ENCODE measurements at places on chromosomes 6 and 20.

DNA sequence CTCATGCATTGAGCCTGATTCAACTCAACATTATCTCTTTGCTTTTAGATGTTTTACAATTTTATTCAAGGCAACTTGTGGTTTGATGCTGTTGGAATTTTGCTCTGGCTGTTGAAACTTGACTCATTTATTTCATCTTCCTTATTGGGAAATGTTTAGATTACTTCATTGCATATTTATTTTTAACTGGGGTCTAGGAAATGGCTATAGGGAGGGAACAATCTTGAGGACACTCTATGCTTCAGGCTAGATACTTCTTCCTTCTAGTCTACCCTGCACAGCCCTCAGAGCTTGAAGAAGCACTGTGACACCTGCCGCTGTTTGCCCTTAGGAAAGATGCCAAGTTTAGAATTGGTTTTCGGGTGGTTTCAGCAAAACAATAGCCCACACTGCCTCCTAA, 183.4 kb downstream of the ADGRG6 start:
- DNase-seq = peak; percentile 6

- DNase-seq = no peak
Observed at GRCh38 chr6:2914318-2914660, 11.2 kb upstream of the SERPINB9 start.

DNA sequence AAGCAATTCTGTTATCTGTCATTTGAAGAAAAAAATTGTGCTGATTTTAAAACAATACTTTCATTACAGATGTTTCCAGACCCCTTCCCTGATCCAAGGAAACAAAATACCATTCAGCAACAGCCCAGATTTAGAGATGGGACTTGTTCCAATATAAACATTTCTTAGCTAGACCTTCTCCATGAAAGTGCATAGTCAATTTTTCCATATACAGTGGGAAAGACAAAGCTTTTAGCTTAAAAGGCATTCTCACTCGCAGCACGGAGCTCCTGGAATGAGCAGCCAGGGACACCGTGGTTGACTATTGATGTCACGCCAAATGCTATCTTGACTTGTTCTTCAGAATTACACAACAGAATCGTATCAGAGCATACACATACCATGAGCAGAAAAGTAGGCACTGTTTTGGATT, 21.5 kb downstream of the LAMA4 start:
- DNase-seq = peak; percentile 93

- DNase-seq = peak; percentile 55
Observed at GRCh38 chr20:62914970-62915457, 11.3 kb downstream of the DIDO1 start.

- DNase-seq = peak; percentile 7
Observed at GRCh38 chr20:46255440-46256104, 52.7 kb downstream of the CDH22 start.

GRCh38 chr6:155001482-155001881, 6.4 kb downstream of the TIAM2 start:
- DNase-seq = peak; percentile 74

DNA sequence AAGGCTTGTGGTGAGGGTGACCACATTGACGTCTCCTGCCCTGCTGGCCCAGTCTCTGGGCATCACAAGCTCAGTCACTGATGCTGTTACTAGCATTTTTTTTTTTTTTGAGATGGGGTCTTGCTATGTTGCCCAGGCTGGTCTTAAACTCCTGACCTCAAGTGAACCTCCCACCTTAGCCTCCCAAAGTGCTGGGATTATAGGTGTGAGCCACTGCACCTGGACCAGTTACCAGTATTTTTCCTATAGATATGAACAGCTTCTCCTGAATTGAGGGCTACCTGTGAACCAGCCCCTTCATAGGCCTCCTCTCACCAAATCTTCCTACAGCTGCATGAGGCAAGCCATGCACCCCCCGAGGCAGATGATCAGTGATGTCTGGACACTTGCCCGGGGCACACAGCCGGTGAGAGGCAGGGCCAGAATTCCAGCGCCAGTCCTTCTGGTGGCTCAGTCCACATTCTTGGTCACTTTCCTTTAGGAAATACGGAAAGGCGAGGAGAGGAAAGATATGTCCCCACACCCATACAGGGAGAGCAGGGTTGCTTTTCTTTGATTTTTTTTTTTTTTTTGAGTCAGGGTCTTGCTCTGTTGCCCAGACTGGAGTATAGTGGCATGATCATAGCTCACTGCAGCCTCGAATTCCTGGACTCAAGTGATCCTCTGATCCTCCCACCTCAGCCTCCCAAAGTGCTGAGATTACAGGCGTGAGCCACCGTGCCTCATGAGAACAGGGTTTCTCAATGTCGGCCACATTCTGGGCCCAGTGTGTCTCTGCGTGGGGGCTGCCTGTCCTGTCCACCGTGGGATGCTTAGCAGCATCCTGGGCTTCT, 50.7 kb downstream of the UBE2V1 start:
- DNase-seq = no peak

GRCh38 chr20:50921803-50922501, 9.3 kb downstream of the ADNP start:
- no peak for DNase-seq

DNA sequence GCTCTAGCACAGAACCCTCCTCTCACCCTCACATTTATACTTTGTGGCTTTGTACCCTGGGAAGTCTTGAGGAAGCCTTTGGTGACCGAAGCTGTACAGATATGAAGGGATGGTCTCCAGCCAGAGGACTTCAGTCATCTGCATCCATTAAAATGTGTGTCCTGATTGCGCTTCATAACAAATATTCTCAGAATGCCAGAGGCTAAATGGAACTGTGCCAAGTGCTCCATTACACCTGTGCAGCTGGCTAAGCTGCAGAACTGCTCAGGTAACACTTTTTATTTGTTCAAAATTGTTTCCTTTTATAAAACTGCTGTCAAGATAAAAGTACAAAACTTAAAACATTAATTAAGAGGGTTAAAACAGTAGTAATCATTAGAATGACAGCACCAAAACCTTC, 22.3 kb downstream of the TPBG start:
- no peak for DNase-seq

DNA sequence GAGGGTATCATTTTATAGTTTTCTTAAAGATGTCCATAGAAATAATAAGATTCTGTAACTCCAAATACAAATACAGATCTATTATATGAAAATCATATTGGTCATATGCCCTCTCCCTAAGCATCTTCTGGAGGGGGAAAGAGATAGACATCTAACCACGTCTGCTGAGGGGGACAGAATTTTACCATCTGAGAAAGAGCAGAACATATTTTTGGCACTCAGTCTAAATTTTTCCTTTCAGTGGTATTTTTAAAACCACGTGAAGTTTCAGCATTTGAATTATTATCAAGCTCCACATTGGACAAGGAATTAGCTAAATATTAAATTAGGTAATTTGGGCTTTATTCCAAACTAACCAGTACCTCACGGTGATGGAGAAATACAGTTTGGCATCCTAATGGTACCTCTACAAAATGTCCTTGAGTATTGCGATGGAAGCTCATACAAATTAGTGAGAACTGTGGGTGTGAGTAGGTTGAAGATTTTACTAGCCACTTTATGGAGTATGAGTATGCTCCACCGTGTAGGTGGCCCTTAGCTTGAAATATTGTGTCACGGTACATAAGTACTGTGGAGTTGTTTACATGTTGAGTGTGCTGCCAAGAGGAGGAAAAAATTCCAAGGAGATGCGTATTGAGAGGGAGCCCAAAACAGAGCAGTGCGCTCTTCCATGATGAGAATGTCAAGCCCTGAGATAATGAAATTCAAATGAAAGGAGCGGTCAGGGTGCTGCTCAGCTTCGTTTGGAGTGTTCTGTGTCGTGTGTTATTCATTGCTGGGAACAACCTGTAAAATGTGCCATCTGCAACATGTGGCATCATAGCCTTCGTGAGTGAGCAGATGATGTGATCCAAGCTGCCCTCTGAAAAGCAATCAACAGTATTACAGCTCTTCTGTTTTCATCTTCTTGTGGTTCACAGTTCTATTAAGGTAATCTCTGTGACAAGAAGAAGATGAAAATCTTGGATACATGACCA, 48.4 kb upstream of the PHACTR2 start:
- DNase-seq = no peak

DNA sequence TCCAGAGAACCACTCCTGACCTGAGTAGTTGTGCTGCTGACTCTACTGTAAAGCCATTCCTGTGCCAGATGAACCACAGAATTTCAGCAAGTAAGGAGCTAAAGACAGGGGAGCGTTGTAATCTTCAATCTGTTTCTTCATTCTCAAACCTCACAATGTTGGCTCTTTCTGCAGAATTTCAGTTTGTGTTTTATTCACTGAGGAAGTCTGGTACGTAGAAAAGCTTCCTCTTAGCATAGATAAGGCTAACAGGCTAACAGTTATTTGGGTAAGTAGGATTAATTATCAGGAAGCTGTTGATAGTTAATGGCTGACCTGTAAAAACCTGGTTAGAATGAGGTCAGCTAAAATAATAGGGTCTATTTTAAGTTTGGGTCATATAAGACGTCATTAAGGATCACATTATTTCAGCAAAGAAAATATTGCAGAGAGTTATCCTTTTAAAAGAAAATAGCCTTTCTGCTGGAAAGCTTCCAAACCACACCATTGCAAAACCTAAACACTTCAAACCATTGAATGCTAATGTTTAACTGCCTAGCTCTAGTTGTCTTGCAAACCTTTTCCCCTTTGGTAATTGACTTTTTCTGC, 14.1 kb upstream of the TENT5A start:
- DNase-seq = peak; percentile 97

GRCh38 chr6:139778106-139778505, 403.7 kb upstream of the CITED2 start:
- no peak for DNase-seq

DNA sequence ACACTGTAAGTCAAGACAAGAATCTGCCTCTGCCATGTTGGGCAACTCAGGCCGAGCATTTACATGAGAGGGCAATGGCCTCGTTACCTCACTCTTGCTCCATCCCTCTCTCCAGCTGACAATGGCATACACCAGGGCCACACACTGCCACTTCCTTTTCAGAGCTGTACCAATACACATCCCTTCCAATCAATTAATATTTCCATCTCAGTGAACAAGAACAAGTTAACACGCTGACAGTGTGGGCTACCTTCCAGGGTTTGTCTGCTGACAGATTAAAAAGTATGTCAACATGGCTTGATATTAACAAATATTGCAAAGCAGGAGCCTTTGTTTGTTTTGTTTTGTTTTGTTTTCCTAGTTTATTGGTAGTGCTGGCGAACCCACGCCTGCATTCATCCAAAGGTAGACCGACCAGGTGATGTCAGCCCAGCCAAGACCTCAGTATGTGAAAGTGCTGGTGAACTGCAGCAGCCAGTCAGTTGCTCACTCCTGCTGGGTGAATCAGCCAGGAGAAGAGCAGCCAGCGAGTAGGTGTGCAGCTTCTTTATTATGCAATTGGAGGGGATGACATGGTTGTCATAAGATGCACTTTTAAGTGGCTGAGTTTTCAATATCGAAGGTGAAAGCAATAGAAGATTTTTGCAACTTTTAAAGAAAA, 487.3 kb upstream of the JARID2 start:
- no peak for DNase-seq

DNA sequence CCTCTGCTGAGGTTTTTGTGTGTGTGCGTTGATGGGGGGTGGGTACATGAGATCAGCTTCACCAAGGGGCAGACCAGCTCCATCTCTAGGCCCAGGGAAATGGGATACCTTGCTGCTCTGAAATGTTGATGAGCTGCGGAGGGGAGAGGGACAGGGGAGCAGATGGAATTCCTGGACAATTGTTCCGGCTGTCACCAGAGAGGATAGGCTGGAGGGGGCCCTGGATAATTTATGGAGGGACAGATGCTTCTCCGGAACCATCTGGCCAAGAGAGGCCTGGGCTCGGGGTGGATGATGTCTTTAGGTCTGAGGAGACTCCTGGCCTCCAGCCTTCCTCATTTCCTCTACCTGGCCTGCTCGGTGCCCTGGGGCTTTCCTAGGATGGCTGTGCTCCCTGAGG, 1.9 kb upstream of the TJAP1 start:
- no peak for DNase-seq

DNA sequence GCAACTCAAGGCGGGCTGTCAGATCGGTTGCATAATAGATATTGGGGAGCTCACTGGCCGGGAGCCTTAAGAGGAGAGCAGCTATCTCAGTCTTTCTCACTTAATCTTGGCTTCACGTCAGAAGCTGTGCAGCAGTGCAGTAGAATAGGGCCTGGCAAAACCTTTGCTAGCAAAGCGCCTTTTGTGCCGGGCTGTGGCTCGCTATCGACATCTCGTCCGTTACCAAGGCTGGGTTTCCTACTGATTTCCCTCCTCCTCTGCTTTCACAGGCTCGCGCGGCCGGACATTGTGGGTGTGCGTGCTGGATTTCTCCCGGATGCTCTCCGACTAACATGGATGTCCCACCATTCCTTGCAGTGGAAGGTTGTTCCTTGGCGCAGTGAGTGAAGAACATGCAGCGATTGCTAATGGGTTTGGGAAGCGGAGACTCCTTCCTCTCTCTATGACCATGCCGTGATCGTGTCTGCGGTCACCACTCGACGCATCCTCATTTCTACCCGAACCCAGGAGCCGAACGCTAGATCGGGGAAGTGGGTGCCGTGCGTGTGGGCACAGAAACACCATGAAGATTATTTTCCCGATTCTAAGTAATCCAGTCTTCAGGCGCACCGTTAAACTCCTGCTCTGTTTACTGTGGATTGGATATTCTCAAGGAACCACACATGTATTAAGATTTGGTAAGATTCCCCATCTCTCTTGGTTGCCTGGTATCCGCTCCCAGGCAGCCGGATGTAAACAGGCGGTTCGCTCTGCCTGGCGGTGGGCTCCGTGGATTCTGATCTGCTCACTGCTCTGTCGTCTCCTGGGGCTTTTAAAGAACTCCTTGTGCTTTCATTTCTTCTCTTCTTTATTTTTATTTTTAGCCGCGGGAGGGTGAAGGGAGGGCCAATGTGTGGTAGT, 5.5 kb downstream of the GRIK2 start:
- no peak for DNase-seq

DNA sequence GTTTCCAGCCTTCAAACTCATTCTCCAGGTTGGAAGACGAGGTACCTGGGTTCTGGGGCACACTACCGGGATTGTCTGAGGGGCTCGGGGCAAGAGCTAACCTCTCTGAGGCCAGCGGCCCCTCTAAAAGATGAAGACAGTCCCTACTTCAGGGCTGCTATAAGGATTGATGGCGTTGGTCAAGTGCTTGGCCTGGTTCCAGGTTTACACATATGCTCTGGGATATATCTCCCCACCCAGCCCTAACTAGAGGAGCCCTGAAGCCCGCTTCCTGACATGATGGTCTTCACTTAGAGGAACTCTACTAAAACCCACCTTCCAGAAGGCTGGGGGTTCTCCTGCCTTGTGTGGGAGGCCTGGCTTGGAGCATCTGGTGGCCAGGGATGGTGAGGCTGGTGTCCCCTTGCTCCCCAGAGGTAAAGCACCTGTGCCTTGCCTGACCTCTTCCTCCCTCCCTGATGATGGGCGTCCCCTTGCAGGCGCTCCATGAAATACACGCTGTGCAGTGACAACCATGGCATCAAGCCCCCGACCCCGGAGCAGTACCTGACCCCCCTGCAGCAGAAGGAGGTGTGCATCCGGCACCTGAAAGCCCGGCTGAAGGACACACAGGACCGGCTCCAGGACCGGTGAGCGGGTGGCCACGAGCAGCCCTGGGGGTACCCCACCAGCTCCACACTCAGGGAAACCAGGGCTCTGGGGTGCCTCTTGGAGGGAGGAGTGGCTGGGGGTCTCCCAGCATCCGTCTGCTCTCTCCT, 28.7 kb downstream of the SDCBP2 start:
- no peak for DNase-seq
